GM19239 (cell line): ENCODE measurements at places on chromosomes 7 and 10.

GRCh38 chr10:119758448-119759195, 32.8 kb downstream of the INPP5F start:
- DNase-seq: no peak

DNA sequence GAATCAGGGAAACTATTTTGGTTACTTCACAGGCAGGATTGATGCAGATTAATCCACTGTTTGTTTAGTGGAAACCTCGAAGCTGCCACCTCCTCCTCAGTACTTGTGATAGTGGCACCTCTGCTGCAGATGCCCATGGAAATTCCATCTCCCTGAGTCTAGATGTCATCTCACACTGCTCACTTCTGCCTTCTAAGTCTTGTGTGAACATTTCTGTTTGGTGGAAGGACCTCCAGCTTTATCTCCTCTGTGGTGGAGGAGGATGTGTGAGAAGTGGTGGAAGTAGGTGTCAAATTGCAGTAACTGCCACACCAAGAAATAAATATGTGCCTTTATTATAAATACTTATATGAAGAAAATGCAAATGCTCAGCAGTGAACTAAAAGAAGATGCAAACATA, 25.8 kb upstream of the GPR141 start:
- DNase-seq: no peak

- DNase-seq: no peak
Measured at GRCh38 chr10:3886641-3887251, 101.7 kb upstream of the KLF6 start.

DNA sequence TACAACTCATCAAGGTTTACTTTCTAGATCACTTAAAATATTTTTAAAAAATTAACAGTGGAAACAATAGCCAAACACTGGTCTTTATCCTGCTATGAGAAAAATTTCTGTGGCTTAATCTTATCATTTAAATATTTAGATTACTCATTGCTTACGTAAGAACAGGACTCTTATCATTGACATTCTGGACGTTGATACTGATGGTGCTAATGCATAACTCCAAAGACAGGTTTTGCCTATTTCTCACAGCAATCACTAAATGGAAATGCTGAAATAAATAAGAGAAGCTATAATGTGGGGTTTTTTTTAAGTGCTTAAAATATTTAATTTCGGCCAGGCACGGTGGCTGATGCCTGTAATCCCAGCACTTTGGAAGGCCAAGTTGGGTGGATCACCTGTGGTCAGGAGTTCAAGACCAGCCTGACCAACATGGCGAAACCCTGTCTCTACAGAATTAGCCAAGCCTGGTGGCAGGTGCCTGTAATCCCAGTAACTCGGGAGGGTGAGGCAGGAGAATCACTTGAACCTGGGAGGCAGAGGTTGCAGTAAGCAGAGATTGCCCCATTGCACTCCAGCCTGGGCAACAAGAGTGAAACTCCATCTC, 195.0 kb downstream of the HGF start:
- DNase-seq: no peak

GRCh38 chr7:16880554-16880953, 1.2 kb downstream of the AGR3 start:
- no peak for DNase-seq

- DNase-seq: no peak
Measured at GRCh38 chr10:11793762-11794479, 29.2 kb upstream of the PROSER2 start.

- peak; percentile 52 for DNase-seq
Measured at GRCh38 chr10:124221356-124222317, 128.2 kb upstream of the CHST15 start.

DNA sequence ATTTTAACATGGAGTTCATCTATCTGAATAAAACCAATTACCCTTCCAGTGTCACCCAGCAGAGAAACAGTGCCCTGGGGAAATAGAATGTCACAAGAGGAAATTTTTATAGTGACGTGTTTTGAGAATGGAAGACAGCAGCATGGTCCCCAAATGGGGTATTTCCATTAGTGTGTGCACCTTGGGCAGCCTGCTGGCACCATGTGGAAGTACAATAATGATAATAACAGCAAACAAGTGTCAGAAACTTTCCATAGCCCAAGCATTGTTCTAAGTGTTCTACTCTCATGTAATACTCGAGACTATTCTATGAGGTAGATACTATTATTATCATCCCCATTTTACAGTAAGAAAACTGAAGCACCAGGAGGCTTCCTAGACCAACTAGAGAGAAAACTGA, 2.2 kb upstream of the PDE1C start:
- no peak for DNase-seq

DNA sequence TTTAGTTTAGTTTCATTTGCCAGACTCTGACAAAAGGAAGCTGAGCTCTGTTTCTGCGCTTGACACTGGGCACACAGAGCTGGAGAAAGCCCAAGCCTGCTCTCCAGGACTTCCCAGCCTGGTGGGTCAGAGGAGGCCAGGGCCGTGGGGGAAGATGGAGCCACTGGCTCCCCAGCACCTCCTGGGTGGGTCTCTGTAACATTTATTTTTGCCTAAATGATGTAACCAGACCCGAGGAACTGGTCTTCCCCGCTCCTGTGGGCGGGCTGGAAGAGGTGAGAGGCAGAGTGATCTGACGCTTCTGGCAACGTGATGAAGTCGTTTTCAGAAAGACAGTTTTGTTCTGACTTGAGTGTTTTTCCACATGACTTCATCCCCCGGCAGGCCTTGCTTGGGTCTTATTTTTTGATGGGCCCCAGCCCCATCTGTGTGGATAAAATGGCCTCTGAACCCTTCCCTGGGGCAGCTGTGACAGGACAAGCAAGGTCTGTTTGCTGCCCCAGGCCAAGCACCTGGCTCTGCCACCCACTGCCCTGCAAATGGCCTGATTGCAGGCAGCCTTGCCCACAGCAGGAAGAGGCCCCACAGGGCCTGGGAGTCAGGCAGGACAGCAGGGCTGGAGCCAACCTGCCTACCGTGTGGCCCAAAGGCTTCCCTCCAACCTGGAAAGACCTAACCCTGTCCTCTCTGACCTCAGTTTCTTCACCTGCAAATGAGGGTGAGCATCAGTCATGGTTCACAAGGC, 304.9 kb upstream of the ZMIZ1 start:
- DNase-seq: no peak

GRCh38 chr10:17523917-17524316, 69.5 kb upstream of the ST8SIA6 start:
- no peak for DNase-seq

- no peak for DNase-seq
Measured at GRCh38 chr7:114629762-114630161, 215.1 kb downstream of the FOXP2 start.
